Hematopoietic multipotent progenitor cell treated with erythropoietin and hydrocortisone succinate and interleukin-3 and kit ligand, for 6 days (in vitro differentiated cells): ENCODE measurements at places on chromosomes 1 and 21.

DNA sequence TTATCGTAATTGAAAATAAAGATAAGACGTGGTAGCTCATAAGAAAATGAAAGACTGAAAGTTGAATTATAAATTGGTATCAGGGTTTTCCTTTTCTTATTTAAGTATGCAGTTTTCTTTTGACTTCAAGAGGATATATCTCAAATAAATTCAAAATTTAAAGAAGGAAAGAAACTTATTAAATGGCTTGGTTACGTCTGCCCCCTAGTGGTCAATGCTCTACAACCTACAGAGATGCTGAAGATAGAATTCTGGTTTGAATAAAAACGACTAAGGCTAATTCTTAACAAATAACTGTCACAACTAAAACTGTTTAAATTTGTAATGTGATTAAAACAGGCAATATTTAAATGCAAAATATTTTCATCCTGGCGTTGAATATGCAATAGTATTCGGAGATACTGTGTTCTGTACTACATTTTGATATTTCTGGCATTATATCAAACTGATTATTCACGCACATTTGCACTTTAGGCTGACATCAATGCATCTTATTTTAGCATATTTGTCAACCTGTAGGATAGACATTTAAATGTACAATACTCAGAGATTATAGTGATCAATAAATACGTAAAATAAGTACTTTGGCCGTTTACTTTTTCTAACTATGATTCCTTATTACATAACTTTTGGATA is 26.8 kb downstream of the IFI44 start:
- DNase-seq, result peak; percentile 90

DNA sequence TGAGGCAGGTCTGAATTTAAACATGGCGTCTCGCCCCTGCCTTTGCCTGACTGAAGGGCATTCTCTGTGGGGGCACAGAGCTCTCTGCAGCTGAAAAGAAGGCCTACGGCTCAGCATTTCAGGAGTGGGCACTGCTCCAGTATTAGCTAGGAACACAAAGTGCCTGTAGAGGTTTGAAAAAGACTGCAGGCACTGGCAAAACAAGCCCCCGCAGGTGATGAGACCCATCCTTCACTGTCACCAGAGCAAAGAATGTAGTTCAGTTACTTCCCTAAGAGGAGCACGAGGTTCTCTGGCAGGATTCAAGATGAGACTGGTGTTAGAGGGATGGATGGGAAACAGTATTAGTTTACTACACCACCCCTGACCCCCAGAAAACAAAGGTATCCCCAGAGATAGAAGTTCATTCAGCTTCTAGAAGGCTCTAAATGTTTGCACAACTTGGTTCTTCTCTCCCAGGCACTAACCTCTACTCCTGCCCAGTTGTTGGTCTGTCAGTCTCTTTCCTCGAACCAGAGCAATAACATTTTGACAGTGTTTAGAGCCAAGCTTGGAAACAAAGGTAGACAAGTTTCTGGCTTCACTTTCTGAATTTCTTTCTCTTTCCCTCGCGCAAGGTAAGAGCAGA is 101.9 kb upstream of the KCNE2 start:
- DNase-seq, result no peak

- no peak for DNase-seq
Measured at GRCh38 chr1:214354440-214355148, 73.6 kb downstream of the SMYD2 start.

- no peak for DNase-seq
Measured at GRCh38 chr1:77476475-77476874, 194.7 kb downstream of the AK5 start.

DNA sequence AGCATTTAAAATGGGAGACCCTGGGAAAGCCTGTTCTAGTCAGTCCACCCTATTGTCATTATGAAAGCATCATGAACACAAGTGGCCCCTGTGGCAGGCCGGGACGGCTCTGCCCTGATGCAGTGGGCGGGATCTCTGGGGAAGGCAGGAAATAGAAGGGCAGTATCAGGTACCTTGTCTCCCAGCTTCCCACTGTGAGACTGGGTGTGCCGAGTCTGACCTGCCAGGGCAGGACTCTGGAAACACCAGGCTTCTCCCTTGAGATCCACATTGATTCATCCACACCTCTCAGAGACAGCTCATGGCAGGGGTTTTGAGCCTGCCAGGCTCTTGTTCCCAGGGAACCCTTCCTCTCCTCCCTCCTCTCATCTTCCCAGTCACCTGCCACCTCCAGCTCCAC is 24.5 kb upstream of the GNPAT start:
- DNase-seq, result no peak

- DNase-seq, result no peak
Measured at GRCh38 chr1:13867603-13868002, 167.6 kb downstream of the PRDM2 start.

GRCh38 chr1:97943354-97943753 is 22.5 kb upstream of the DPYD start:
- DNase-seq, result no peak

DNA sequence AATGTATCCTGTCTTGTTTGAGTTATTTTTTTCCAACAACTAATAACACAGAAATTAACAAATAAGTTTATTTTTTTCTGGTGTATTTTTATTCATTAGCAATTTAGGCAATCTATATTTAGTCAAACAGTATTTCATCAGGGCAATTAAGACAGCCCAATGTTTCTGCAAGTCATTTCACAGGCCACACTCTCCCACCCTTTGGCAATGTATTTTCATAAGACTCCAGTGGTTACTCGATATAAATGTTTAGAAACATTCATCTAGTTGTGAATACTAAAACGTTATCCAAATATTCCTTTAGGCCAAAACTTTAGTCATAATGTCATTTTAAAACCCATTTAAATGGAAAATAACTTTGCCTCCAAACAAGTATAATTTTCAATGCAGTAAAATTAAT is 142.1 kb downstream of the KCNT2 start:
- DNase-seq, result no peak

DNA sequence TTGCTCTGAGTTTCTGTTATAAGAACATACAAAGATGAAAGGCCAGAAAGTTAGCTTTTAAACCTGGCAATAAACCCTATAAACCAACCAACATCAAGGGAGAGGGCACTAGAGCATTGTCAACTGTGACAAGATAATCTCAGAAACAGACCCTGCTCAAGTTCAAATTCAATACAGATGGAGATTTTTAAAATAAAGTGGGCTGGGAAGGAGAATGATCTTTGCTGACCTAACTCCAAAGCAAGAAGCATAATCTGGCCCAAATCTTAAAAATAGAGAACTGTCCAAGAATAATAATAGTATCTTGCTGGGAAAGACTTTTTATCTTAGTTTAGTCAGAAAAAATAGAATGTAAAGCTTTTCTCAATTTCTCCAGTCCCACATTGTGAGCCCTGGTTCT is 485.5 kb downstream of the DISC1 start:
- no peak for DNase-seq

DNA sequence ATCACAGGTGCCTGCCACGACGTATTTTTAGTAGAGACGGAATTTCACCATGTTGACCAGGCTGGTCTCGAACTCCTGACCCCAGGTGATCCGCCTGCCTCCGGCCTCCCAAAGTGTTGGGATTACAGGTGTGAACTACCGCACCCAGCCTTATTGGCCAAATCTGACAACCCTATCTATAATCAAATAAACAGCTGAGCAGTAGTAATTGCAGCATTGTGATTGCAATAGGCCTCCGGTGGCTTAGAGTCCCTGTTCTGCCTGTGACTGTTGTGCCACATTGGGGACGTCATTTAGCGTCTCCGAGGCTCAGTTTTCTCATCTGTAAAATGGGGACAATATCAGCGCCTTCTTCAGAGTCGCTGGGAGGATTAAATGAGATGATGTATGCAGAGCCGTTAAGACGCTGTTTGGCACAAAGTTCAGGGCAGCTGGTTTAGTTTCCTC is 569 bp upstream of the CAPN2 start:
- no peak for DNase-seq

- no peak for DNase-seq
Measured at GRCh38 chr1:2978691-2979190, 42.5 kb upstream of the ACTRT2 start.

DNA sequence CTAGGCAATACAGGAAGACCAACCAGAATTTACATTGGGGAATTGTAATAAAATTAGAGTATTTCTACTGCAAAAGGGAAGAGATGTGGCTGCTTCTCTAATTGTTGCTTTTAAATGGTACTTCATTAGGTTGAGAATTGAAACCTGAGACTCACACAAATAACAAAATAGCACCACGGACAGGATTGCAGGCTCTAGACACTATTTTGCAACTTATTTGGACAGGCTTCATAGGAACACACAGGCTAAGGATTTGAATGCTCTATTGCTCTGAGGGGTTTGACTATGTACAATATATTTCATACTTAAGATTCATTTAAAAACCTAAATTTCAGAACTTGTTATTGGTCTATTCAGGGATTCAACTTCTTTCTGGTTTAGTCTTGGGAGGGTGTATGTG is 79.6 kb downstream of the ATP1B1 start:
- no peak for DNase-seq

DNA sequence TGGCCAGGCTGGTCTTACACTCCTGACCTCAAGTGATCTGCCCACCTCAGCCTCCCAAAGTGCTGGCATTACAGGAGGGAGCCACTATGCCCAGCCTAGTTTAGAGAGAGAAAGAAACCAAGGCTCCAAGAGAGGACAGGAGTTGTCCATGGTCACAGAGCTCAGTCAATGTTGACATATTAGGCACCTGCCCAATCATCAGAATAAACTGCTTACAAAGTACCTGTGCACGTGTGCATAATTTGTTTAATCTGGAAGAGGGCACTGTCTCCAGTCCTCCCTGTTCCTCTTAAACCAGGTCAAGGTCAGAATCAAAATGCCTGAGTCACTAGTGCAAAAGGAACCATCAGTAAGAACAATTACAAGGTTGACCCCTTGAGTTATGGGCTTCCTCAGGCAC is 20.3 kb upstream of the MPZL1 start:
- DNase-seq, result no peak

- DNase-seq, result peak; percentile 99
Measured at GRCh38 chr1:151370211-151370911, 2.1 kb downstream of the SELENBP1 start.

DNA sequence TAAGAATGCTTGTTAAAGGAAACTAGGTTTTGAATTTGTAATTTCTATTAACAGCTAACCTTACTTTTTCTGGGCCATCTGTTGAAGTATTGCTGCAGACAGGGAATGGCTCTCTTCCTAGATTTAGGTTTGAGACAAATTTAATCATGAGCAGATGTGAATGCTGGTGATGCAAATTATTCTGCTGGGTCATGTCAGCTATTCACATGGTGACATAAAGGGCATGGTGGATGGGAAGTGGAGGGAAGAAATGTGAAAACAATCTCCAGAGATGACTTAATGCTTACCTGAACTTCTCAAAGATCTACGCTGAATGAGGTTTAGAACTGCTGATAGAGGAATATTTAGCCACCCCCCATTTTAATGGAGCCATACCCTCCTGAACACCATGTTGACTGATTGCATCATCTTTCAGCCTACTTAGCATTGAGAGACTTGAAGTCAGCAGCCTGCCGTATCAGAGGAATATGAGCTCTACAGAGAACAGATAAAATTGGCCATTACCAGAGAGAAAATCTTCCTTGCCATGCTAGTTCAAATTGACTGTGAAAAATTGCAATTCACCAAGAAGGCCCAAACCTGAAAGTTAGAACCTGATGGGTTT is 138.8 kb downstream of the HHAT start:
- no peak for DNase-seq

GRCh38 chr1:233668725-233669294 is 54.9 kb downstream of the KCNK1 start:
- peak; percentile 25 for DNase-seq

- DNase-seq, result no peak
Measured at GRCh38 chr1:163162381-163162914, 40.3 kb downstream of the RGS5 start.

GRCh38 chr1:99084562-99084961 is 79.9 kb upstream of the PLPPR5 start:
- DNase-seq, result no peak

GRCh38 chr1:209743145-209743482 is 12.7 kb upstream of the TRAF3IP3 start:
- DNase-seq, result no peak

DNA sequence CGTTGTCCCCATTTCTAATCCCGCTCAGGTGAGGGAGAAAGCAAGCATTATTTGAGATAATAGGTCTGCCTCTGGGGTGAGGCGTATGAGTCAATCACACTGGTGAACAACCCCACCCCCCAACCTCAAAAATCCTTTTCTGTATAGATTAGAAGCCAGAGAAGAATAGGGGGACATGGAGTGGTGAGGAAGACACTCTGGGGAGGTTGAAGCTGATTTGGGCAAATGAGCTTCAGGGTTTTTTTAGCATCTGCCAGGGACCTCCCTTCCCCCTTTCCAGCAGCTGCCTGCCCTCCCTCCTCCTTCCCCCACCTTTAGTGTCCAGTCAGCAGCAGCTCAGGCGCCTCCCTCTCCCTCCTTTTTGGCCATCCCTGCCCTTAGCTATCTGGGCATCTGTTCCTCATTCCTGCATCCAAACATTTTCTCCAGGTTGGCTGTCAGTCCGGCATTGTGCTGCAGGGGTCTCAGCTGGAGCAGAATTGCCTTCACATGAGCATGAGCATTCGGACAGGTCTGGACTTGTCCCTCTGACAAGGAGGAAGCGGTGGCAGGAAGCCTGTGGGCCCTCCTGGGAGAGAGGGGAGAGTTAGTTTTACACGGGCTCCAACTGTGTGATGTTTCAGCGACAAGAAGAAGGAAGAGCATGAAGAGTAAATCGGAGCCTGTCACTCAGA is 30.8 kb upstream of the PTGFRN start:
- peak; percentile 55 for DNase-seq

DNA sequence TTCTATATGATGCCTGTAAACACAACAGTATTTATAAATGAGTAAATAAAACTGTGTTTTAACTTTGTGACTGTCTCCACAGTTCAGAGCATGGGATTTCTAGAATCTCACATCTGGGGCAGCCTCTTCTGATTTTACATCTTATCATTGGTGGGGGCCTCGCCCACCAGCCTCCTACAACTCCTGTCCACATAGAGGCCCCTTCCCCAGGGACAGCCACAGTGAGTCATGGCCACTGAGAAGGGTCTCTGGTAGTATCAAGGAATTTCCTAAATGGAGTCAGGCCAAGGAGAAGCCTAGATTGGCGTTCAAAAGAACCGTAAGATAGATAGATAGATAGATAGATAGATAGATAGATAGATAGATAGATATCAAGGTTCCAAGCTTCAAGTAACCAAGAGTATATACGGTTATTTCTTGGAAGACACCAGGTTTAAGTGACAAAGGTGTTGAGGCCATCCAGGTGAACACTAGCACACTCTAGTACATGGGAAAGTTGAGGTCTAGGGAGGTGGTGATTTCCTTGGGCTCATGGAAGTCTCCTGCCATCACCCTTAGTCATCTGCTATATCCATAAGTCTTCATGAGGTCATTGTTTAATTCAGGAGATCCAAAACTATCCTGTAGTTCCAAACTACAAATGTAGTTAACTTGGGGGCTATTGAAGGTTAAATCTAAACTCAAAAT is 121.6 kb downstream of the SYT2 start:
- DNase-seq, result no peak

DNA sequence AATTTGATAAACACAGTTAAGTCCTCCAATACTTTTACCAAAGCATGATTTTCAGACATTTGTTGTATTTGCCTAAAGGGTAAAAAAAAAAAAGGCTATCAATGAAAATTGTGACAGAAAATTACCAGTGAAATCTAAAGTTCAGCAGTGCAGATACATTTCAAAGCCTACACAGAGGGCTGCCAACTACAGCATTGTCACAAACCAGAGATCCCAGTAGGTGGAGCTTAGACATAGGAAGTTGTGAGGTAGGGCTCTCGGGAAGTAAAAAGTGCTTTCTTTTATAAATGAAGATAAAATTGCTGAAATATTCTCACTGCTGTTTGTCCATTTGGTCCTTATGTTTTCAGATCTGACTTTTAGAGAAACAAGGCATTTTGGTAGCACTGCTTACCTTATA is 123.0 kb downstream of the DYRK1A start:
- DNase-seq, result no peak
